Posterior vena cava (tissue), 2 donors: ENCODE measurements at places on chromosomes 2 and 18. TPM values are rescaled to one million over a fixed set of nuclear protein-coding genes. Genes with fewer than 3 reads are reported as not detected.

Gene AQP12A
- not detected for total RNA-seq

Gene DSC2
- total RNA-seq = 4.2 TPM

Gene DBI
- 63.1 TPM for total RNA-seq

Gene REG3G
- not detected for total RNA-seq

Gene TMEM17
- 1.5 TPM for total RNA-seq

Gene PDE11A
- 1.4 TPM for total RNA-seq

Gene MEP1B
- not detected for total RNA-seq

Gene MFSD2B
- not detected for total RNA-seq

Gene MOGAT1
- total RNA-seq = not detected

Gene MC2R
- total RNA-seq = not detected

Gene LYG2
- not detected for total RNA-seq

Gene RPL31
- total RNA-seq = 1,087 TPM

Gene CIB4
- not detected for total RNA-seq

Gene BCL2
- 13.5 TPM for total RNA-seq

Gene GRB14
- total RNA-seq = 8.0 TPM

Gene UGT1A4
- total RNA-seq = not detected

Gene ZNF514
- 12.2 TPM for total RNA-seq

Gene DYNAP
- not detected for total RNA-seq

Gene KIAA1328
- 11.7 TPM for total RNA-seq

Gene DNAH7
- 1.4 TPM for total RNA-seq

Gene HNRNPLL
- 54.6 TPM for total RNA-seq

Gene PSD4
- total RNA-seq = 5.8 TPM

Gene CERKL
- total RNA-seq = not detected

Gene RBM44
- 1.6 TPM for total RNA-seq

Gene RGPD4
- 0.37 TPM for total RNA-seq

Gene ACADL
- total RNA-seq = 5.0 TPM

Gene CNDP1
- not detected for total RNA-seq

Gene TTC39C
- total RNA-seq = 37.4 TPM

Gene CAVIN2
- 48.8 TPM for total RNA-seq
